Myocyte (in vitro differentiated cells): ENCODE measurements at places on chromosomes 2 and 18.

GRCh38 chr2:32424739-32425138 lies 67.9 kb downstream of the BIRC6 start:
- peak; percentile 24 for DNase-seq

DNA sequence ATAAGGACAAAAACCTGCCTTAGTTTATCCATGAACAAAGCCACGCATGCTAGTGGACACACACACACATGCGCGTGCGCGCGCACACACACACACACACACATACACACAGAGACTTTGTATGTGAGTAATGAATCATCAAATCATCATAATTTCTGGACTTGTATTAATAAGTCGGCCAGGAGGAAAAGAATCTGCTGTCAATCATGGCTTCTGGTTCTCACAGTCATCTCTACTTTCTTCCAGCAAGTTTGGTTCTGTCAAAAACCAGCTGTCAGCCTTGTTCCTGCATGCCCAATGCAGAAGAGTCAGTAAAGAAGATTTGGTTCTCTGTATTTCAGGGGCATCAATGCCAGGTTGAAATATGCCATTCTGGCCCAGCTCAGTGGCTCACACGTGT lies 1.1 kb upstream of the TTR start:
- DNase-seq = no peak

GRCh38 chr2:200188876-200189275 lies 117.6 kb upstream of the SPATS2L start:
- peak; percentile 82 for DNase-seq

DNA sequence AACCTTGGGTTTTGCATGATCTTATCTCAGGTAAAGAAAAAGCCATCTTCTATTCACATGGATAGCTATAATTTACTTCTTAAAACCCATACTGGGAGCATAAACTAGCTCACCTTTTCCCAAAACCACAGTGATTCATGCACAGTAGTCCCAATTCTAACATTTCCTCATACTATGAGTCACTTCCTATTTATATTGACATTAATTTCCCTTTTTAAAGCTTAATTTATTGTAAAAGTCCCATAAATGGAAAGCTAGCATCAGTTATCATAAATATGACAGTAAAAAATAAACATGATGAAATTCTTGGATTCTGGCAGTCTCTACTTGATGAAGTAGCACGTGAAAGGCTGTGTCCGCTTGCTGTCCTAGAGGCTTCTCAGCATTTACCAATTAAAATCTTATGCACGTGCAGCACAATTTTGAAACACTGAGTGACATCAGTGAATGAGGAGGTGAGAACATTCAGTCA lies 180.1 kb downstream of the CDH2 start:
- DNase-seq = no peak

- no peak for DNase-seq
Observed at GRCh38 chr2:26699295-26699694, 6.8 kb downstream of the KCNK3 start.

DNA sequence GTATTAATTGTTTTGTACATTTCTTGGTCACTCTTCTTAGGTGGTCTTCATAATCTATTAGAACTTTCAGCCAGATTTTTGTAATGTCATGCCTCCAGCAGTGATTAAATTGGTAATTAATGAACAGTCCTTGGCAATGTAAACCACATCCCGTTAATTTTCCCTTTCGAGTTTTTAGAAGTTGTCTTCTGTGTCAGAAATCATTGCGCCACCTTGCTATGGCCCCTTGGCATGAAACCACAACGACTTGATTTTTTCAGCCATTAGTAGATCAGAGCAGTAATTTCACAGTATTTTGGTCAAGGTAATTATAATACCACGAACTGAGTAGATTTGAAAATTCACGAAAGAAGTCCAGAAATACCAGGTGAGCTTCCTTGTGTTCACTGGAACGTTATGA lies 86.0 kb upstream of the OTX1 start:
- no peak for DNase-seq

DNA sequence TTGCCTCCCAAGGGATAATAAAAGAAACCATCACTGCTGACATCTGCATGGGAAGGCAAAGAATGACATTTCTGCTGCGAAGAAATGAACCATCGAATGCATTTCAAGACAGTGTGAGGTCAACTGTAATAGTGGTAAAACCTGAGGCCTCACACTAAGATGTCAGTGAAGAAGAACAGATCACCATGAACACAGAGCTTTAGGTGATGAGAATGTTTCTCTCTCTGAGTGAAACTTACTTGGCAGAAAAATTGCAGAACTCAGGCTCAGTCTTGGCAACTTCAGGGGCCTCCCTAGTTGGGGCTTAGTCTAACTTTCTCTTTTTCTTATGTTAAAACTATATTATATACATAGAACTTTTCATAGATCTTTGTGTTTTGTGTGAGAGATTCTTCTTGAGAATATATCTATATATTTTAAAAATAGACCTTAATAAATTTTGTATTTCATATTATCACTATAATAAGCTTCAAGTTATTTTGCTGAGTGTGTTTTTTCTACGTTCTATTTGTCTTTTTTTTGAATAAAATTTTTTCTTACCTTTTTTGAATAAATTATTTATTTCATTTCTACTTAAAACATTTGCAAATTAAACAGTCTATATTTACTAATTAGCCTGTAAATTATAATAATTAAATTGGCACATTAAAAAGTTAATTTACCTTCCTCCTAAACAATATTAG lies 427.5 kb upstream of the TRIB2 start:
- no peak for DNase-seq

GRCh38 chr2:9474361-9475057 lies at the start of gene IAH1:
Gene IAH1 (plus strand): TSS chr2:9474551. CDS start chr2:9474567, 16 bp downstream.
- DNase-seq = peak; percentile 66

DNA sequence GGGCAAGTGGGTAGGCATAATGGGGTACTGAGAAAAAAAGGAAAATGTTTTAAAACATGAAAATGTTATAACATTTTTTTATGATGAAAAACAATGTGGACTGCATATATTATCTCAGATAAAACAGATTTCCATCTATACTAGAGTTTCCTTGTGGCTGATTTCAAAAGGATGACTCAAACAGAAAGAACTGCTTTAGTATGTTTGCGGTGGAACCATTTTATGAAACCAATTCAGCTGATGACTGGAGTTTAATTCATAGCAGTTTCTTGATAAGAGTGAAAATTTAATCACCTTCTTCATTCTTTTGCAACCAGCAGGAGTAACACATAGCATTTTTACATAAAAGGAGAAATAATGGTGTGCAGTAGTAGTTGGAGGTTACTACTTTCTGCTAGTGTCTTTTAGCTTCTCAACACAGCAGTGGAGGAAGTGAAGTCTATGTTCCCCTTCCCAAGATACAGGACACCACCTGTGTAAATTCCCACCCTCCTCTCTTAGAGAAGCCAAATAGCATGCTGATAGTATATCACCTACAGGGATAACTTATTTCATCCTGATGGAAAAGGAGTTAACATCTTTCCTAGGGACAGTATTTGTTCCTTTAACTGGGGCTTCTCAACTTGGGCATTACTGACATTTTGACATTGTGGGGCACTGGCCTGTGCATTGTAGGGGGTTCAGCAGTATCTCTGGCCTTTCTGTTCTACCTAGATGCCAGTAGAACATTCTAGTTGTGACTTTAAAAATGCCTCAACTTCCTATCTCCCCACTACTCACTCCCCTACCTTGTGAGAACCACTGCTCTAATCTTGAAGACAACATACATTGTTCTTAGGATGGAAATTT lies 29.9 kb downstream of the PELI1 start:
- peak; percentile 20 for DNase-seq

- DNase-seq = no peak
Observed at GRCh38 chr2:204576362-204576979, 31.2 kb downstream of the PARD3B start.
